ENCODE measurements at places on chromosomes 16 and 17. TPM values are rescaled to one million over a fixed set of nuclear protein-coding genes. Genes with fewer than 3 reads are reported as not detected.

The GRIN2A gene
- total RNA-seq = not detected

- DNase-seq = no peak
Observed at GRCh38 chr17:74055508-74056160, 147.8 kb upstream of the RPL38 start.

DNA sequence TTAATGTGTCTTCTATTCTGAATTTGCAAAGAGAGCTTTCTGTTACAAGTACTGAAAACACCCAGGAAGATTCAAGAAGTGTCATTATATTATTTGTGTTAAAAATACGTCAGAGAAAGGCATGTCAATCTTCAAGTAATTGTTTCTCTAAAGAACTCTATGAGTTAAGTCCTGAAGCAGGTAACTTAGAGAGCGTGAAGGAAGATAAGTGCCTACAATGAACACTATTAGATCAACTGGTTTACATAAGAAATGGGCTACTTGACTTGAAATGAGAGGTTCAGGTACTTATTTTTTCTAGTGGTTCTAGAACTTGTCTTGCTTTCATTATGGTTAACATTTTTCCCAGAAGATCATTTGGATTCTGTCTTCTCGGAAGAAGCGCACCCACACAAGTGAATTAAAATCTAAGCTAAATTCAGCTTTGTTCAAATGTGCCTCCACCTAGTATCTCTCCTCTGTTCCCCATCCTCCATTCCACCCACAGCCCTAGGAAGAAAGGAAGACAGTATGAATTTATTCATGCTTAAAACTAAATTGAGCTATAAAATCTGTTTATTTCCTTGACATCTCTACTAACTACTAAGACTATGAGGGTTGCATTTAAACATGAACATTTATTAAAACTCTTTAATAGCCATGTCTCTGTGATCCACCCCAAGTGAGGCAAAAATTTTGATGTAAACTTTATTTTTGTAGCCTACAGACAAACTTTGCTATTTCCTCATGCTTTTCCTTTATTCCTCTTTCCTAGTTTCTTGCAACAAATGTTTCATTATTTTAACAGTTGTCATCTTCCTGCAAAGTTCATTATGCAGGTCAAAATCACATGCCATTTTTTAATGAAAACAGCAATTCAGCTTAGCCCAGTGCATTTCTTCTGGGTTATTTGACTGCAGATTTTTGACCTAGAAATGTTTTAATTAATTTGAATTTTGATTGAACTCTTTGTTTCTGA is 206.8 kb downstream of the KCNJ2 start:
- DNase-seq = no peak

DNA sequence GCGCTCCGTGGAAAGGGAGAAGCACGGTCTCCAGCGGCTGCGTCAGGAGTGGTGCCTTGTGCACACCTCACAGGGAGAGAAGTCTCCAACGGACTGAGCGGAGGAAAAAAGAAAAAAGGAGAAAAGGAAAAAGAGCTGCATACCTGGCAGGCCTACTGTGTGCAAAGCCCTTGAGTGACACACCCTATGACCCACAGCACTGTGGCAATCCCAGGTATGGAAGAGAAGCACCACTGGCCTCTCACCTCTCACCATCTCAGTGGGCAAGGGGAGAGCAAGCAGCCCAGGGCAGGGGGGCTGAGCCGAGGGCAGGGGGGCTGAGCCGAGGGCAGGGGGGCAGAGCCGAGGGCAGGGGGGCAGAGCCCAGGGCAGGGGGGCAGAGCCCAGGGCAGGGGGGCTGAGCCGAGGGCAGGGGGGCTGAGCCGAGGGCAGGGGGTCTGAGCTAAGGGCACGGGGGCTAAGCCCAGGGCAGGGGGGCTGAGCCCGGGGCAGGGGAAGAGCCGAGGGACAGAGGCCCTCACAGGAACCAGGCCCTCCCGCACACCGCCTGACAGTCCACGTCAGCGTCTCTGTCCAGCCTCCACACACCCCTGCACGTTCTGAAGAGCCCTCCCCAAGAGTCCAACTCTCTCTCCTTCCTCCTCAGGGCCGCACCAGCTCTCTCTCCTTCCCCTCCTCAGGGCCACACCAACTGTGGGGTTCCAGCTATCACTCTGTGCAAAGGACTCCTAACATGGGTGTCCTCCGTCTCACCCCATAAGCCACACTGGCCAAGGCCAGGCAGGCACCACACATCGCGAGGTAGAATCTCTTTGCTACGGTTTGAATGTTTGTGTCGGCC is 105.8 kb downstream of the ZNF778 start:
- DNase-seq = no peak

- DNase-seq = no peak
Observed at GRCh38 chr17:68612923-68613292, 11.7 kb upstream of the FAM20A start.
